Activated B cell treated with CpG ODN at 0.5 μM for 24 hours (primary cell): ENCODE measurements at places on chromosomes 11 and 22. TPM values are rescaled to one million over a fixed set of nuclear protein-coding genes. Genes with fewer than 3 reads are reported as not detected.

DNA sequence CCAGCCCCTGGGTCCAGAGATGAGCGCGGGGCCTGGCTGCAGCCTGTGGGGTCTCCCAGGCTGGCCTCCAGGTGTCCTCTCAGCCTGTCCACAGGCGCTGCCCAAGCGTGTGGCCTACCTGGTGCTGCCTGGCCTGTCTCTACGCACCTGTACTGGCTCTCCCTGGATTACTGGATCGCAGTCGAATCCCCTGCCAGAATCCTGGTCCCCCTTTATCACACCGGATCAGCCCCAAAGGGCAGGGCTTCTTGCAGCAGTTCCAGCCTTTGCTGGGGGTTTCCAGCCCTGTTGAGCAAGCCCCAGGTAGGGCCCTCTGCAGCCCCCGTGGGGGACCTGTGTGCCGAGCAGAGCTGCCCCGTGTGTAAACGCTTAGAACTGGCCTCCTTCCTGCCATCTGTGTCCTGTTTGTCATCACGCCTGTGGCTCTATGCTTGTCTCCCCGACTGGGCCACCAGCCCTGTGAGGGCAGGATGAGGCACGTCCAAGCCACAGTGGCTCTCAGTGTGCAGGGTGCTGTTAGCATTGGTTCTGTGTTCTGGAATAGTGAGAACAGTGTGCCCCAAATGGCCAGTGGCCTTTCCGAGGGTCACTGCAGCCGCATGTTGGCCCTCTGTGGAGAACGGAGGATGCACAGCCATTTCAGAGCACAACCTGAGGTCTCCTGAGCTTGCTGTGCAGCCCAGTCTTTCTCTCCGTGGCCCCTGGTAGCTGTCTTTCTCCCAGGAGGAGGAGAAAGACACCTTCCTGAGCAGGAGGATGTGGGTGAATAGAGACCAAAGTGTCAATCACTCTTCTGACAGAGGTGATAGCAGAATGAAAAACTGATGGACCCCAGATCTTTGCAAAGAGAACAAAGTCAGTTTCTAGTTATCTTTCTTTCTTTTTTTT, 13.9 kb upstream of the TXNRD2 start:
- no peak for DNase-seq

DNA sequence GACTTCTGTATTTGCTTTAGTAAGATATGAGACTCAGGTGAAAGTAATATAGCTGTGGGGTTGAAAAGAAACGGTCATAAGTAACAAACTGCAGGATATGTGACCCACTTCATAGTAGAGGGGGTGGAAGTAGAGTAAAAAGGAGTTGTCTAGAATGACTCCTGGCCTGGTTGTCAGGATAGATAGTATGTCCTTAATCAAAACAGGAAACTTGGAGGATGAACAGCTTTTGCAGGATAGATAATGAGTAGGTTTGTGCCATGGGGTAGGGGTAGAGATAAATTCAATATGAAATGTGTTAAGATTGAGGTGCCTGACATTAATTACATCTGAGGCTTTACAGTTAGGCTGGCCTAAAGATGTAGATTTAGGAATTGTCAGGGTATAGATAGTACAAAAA, 47.0 kb upstream of the B3GNT6 start:
- DNase-seq, result no peak

- no peak for DNase-seq
These were observed 89.7 kb upstream of the CSNK2A3 start for GRCh38 chr11:11442791-11443190.

- DNase-seq, result peak; percentile 38
These were observed 864.2 kb downstream of the FAM181B start for GRCh38 chr11:81869351-81870065.

UPK2 gene
- total RNA-seq, result 0.27 TPM in 1 of 2 replicates, not detected in the other
